ENCODE measurements at places on chromosomes 5 and 9.

DNA sequence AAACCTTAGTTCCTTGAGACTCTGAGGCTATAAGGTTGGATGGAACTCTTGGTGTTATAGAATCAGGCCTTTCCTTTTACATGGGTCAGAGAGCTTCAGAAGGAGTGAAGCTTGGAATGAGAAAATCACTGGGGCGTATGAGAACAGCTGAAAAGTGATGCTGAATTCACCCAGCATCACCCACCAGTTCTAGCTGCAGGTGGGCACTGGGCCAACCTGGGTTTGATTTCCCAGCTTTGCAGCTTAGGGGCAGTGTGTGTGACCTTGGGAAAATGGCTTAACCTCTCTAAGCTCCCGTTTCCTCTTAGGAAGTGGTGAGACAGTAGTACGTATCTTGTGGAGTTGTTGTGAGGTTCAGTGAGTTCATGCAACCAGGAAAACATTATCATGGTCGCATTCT is 10.7 kb downstream of the PCDH12 start:
- no peak for DNase-seq

- no peak for DNase-seq
Observed at GRCh38 chr9:95024097-95024671, 293.3 kb downstream of the FANCC start.

- DNase-seq, result no peak
Observed at GRCh38 chr9:7976856-7977255, 177.3 kb upstream of the DMAC1 start.

DNA sequence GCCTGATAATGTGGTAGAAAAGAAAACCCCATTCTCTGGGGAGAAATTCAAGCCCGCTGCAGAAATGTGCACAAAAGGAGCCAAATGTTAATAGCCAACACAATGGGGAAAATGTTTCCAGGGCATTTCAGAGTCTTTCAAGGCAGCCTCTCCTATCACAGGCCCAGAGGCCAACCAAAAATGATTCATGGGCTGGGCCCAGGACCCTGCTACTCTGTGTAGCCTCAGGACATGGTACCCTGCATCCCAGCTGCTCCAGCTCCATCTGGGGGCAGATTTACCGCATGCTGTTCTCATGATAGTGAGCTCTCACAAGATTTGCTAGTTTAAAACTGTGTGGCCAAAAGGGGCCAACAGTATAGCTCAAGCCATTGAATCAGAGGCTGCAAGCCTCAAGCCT is 41.1 kb downstream of the RAPGEF6 start:
- no peak for DNase-seq

DNA sequence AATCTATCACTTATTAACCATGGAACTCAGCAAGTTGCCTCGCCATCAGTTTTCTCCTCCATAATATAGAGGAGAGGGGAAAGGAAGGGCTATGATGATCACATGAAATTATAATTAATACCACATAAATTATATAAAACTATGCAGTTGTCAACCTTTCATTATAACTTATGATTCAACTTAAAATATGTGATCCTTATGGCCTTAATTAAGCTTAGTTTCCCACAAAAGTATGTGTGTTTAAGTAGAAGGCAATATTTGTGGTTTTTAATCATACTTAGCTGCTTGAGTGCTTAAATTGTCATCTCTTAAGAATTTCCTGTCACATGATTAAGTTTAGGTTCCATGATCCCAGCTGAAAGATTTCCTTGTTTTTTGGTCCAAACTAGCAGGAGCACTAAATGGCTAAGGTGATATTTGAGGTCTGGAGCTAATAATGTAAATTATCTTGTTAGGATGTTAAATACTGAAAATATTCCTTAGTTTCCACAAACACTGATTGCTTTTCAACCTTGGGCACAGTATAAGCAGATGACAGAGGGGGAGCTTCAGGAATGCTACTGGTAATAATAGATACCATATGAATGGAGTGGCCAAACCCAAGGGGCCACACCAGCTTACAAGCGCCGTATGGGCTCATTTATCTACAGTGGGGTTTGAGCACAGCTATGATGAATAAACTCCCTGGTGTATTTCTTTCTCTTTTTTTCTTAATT is 26.4 kb upstream of the F2R start:
- DNase-seq, result no peak
